ENCODE measurements at places on chromosomes 3 and 15.
A peak's percentile ranks its signal among the peaks of the same experiment; 100 is the strongest.

- no peak for DNase-seq
Measured at GRCh38 chr3:171673951-171674350, 136.3 kb downstream of the PLD1 start.

DNA sequence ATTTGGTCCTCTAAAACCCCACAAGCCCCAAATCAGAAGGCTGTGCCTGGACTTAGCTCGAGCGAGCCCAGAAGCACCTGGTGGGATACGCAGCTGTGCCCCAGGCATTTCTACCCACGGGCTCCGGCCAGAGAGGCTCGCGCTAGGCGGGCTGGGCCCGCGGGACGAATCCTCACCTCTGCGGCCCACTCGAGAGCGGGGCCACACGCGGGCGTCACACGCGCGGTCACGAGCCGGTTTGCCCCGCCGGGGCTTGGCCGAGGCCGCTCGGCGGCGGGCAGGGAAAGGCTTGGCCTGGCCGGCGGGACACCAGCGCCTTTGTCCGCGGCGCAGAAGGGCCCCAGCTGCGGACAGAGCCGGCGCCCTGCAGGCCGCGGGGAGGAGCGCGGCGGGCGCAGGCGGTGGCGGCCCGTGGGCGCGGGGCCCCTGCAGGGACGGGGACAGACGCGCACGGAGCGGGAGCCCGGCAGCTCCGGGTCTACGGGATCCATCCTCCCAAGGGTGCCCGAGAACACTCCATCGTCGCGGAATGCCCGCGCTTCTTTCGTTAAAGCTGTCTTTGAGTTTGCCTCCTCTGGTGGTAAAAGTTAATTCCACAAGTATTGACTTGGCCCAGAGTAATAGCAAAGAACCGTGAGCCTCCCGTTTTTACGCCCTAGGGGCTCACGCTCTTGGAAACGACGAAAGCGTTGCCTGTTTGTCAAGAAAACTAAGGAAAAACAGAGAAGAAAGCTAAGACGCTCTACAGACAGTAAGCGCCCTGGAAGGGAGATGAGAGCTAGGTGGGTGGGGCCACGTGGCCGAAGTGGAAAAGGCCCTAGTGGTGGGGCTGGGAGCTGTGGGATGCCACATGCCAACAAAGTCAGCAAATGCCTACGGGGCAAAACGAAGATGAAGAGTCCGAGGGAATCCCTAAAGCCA lies 26.4 kb downstream of the TYRO3 start:
- DNase-seq, result no peak

DNA sequence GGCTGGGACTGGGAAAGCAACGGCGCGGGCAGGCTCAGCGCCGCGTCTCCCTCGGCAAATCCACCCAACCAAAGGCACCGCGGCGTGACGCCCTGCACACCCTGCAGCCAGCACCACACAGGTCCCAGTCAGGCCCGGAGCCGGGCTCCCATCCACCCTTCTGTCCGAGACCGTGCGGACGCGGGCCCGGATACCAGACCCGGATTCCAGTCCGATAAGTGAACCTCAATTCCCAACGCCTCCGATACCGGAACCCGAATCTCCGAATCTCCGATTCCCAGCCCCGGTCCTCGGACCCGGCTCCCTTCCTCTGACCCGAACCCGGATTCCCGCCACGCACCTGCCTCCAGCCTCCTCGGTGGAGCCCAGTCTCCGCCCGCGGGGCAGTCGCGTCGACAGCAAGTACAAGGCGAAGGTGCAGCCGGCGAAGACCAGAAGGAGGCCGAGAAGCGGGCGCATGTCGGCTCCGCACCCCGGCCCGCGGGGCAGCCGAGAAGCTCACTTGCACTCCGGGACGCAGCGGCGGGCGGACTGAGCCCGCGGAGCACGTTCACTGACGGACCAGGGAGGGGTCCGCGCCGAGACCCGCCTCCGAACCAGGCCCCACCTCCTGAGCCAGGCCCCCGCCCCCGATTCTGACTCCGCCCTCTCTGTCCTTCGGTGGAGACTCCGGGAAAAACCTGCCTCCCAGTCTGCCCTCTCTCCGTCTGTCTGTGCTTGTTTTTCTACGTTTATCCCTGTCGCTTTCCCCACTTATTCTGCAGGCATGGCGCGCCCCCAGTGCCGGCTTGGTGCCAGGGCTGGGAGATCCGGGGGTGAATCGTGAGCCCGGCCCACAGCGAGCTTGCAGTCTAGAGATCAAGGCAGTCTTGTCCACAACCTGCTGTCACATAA lies at the start of gene TMEM41A:
Gene TMEM41A, minus strand, starts transcription at position 533 of the 894 bp plus-strand sequence. Its CDS starts 74 bp downstream, at position 459.
- DNase-seq, result peak; percentile 78

DNA sequence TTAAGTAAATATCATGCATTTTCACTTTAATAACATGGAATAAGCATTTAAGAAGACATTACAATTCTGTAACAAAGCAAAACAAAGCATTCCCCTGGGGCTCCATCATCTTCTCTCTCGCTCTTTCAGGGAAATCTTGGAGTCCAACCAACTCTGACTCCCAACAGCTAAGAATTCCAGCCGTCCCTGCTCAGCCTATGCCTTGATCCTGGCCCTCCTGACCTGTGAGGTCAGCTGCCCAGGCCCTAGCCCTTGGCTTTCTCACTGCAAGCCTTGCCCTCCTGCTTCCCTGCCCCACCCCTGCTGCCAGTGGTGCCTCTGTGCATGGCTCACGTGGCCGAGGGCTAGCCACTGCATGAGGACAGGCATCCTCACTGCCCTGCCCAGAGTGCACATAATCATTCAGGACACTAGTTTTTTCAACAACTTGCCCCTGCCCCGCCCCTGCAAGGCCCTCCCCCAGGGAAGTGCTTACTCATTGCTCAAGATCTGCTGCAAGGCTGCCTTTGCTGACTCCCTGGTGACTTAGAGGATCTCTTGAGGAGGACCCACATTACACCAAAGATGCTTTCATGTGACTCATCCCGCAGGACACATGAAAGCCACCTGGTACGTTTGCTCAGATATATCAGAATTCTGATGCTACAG lies 37.6 kb downstream of the MTMR10 start:
- DNase-seq, result no peak

- DNase-seq, result no peak
Measured at GRCh38 chr15:69919816-69920215, 177.9 kb downstream of the TLE3 start.

GRCh38 chr3:62525281-62525680 lies 151.9 kb upstream of the FEZF2 start:
- no peak for DNase-seq

DNA sequence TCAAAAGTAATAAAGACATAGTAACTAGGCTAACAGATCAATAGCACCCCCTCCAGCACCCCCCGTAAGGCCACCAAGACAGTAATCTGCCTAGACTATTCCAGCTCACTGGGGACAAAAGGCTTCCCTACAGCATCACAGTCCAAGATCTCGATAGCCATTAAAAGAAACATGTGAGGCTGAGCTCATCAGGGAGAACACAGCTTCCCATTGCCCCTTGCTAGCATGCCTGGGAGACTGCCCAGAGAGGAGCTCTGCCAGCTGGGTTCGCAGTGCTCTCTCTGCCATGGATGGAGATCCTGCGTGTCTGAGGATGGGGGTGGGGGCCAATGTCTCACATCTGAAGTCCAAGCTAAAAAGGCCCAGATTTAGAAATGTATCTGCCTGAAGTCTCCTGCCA lies 17.8 kb downstream of the LRIG1 start:
- DNase-seq, result no peak

- DNase-seq, result peak; percentile 31
Measured at GRCh38 chr3:185733980-185734724, 90.7 kb downstream of the IGF2BP2 start.

GRCh38 chr15:56654624-56655023 lies 78.7 kb downstream of the ZNF280D start:
- DNase-seq, result no peak

DNA sequence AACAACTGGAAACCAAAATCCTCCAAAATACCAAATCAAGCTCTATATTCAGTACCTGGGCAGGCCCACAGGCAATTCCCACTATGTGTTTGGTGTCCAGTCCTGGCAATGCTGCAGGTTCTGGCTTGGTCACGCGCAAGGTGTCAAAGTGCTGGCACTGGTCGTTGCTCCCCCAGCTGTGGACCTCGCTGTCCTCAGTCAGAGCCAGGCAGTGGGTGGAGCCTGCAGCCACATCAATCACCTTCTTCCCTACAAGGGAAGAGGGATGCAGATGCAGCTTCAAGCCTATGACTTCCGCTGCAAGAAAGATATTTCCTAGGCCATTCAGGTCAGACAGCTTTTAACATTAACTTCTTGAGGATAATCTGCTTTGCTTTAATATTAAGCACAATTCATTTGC lies 61.3 kb downstream of the HERC2 start:
- no peak for DNase-seq

DNA sequence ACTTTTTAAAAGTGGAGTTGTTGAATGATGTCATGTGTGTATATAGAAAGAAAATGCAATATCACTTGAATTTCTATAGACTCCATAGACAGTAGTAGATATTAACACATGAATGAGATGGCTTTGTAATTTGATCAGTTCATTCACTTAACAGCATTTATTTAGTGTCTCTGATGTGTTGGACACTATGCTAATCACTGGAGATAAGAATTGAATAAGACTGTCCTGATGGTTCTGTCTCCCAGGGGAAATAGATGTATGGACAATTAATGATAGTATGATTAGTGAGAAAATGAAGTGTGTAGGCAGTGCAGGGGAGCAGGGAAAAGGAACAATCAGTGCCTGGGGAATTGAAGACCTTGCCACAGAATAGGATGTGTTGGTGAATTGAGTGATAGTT lies 72.9 kb downstream of the RIOX2 start:
- no peak for DNase-seq

DNA sequence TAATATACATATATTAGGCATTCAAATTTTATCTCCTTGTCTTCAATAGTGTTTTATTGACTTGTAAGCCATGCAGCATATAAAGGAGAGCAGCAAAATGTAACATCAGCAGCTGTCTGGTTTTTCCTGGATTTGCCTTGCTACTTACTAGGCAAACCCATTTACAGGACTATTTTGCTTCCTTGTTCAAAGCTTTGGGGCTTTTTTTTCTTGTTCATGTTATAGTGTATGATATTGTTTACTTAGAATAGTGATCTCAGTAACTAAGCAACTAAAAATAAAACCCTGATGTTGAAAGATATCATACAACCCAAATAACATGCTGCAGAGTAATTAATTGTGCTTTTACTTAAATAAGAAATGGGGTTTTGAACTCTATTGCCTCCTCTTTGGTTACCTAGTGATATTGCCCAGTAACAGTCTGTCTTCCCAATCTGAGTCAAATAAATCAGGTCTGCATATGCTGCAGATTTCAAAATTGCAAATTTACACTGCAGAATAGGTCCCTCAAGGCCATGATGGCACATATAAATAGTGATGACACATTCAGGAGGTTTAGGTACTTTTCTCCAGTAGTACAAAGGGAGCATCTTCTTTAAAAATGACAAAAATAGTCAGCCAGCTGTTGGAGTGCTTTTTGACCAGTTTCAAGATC lies 578.1 kb upstream of the NECTIN3 start:
- DNase-seq, result no peak

DNA sequence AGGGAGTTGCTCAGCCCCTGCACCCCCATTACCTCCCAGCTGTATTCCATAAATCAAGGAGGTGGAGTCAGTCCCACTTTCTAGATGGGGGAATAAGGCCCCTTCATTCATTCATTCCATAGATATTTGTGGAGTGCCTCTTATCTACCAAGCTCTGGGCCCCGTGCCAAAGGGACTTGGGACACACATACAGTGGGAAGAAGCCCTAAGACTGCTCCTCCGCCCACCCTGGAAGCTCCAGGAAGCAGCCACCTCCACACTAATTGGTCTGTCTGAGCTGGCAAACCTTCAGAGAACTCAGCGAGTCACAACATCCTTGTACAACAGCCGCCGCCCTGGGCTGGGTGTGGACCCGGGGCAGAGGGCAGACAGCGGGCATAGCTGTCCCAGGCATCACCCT lies 6.4 kb downstream of the STRA6 start:
- no peak for DNase-seq

DNA sequence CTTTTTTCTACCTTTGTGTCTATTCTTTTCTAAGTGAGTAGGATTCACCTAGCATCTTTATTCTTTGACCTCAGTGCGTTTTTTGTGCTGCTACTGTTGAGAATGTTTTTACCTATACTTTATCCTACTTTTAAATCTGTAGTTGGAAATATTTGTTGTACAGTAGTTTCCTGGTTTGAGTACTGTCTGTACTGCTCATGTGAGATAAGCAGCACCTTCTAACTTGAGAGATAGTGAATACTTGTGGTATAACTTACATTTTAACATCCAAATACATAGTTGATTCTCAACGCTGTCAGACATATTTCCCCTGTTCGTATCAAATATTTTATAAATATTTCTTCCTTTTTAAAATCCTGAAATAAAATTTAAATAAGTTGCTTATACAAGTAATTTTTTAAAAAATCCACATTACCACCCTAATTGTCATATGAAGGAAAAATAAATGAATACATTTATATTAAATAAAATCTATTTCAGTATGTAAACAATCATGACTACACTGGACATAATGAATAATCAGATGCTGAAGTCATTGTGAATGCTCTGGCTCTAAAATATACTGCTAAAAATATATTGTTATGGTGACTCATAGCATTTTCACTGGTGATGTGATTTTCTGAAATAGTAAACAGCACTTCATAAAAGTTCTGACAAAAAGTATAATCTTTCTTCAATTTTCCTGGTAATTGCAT lies 17.4 kb downstream of the ATP11B start:
- no peak for DNase-seq

- no peak for DNase-seq
Measured at GRCh38 chr3:133824961-133825485, 19.4 kb downstream of the SRPRB start.

- no peak for DNase-seq
Measured at GRCh38 chr15:34644061-34644460, 60.6 kb upstream of the GOLGA8B start.

GRCh38 chr3:51813539-51813938 lies 34.5 kb upstream of the IQCF6 start:
- no peak for DNase-seq

- no peak for DNase-seq
Measured at GRCh38 chr15:67115586-67115969, 50.2 kb downstream of the SMAD3 start.

DNA sequence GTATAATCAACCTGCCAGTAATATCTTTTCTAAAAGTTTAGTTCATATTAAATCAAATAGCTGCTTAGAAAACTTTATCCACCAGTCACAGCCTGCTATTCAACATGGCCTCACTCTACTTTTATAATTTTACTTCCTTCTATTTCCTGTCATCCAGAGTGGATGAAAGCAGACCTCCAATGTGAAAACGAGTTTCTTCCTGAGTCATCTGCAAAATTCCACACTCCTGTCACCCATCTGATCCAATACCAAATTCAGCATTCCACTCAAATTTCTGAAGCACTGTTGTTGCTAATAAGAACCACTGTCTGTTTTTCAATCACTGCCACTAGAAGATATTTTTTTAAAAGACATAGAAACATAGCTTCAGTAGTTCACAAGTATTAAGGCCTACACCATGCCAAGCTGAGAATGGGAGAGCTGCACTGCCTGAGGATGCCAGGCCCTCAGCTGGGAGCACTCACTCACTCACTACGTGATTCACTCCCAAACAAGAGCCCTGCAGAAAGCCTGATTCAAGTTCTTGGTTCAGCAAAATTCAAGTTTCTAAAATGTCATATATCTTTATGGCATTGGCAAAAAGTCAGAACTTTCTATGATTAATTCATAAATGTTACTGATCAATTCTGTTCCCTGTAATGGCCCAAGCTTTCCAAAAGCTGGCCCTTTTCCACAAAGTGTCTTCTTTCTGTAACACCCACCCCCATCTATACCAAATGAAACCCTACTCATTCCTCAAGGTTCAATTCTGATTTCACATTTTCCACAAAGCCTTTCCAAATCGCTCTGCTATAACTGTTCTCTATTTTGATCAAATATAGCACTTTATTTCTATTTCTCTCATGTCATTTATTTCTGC lies 82.9 kb downstream of the FSIP1 start:
- DNase-seq, result no peak
